ENCODE measurements at places on chromosomes 4 and X.

DNA sequence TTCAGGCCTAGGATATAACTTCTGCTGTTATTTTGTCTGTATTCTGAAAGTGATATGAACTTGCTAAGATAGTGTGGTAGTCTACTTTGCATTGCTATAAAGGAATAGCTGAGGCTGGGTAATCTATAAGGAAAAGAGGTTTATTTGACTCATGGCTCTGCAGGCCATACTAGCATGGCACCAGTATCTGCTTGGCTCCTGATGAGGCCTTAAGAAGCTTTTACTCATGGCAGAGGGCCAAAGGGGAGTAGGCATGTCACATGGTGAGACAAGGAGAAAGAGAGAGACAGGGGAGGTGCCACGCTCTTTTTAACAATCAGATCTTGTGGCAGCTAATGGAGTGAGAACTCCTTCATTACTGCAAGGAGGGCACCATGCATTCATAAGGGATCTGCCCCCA is 247.3 kb downstream of the GPAT3 start:
- DNase-seq, result no peak

DNA sequence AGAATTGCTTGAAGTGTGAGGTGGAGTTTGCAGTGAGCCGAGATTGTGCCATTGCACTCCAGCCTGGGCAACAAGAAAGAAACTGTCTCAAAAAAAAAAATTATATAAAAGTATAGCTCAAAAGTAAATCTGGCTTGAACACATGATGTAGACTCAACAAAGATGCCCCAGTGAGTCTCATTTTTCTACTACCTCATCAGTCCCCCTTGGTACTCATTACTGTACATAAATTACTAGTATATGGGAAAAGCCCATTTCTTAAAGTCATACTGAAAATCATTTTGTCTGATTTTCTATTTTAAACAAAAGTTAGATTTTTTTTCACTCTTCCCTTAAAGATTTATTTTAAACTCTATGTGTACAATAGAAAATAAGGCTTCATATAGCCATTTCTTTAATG is 39.2 kb downstream of the FAM241A start:
- no peak for DNase-seq

DNA sequence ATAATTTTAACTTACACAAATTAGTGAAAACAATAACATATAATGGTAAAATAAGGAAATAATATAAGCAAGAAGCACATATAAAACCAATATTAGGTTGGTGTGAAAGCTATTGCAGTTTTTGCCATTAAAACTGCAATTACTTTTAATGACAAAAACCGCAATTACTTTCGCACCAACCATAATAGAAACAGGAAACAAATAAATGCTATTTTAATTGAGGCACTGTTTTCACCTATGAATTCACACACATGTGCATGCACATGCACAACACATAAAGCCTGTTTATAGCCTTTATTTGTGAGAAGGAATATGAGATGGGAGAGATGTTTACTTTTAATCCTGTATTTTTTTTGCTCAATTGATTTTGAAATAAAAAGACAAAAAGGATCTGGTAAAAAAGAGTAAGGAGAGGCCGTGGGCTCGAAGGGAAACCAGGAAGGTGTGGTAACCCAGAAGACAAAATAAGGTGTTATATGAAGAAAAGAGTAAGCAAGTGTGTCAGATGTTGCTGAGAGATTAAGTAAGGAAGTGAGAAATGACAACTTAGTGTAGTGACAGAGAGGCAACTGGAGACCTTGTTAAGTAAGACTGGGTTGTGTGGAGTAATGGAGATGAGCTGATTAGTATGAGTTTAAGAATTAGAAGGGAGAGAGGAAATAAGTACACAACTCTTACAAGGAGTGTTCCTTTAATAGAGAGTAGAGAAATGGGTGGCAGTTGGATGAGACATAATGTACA is 69.0 kb downstream of the KLHL13 start:
- DNase-seq, result no peak

DNA sequence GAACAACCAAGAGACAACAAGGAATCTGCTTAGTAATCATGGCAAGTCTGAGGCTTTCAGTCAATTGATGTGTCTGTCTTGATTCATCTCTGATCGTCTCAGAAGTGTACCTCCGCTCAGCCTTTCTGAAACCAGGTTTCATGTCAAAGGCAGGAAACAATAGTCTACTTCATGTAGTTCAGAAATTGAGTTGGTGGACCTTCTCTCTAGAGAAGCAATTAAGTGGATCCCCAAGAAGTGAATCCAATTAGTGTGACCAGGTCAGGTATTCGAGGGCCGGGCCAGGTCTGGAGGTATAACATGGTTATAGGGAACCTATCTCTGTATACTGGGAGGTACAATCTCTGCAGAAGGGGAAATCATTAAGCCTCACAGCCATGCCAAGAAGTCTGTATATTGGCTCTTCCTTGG is 32.0 kb downstream of the DAPP1 start:
- no peak for DNase-seq

GRCh38 chr4:186693159-186693815 is 30.4 kb downstream of the FAT1 start:
- DNase-seq, result no peak

DNA sequence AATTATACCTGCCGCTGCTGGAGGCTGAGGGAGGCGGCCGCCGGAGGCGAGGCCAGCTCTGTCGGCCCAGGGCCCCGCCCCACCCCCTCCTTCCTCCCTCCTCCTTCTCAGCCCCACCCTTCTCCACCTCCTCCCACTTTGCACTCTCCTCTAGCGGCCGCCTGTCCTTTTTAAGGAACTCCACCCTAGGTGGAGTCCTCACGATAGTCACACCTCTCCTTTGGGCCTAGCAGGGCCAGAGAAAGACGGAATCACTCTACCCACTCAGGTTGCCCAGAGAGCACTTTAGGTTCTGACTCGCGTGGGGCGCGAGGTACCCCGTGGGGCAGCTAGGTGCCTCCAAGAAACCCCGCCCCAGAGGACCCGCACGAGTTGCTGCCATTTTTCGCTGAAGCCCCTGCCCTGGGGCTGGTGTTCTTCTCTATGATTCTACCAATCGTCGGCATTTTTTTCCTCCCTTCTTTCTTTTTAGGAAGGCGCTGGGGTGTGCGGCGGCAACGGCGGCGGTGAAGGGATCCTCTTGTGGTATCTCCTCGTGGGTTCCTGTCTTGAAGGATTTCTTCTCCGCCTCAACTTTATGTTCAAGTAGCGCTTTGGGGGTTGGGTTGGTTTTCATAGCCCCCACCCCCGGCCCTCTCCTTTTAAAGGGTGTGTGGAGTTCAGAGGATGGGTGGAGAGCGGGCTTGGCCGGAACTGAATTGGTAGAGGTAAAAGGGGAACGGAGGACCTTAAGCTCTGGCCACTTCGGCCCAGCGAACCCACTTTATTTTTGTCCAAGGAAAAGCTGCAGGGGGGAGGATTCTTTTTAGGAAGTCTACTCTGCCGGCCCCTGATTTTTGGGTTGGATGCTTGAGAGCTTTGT is at the start of gene KLF8:
TSS of gene KLF8 (plus strand) at position 136 of the 862 bp plus-strand sequence. CDS start 979 bp downstream, outside the sequence.
- DNase-seq, result no peak

GRCh38 chr4:174437749-174438148 is 84.5 kb downstream of the HPGD start:
- DNase-seq, result no peak

DNA sequence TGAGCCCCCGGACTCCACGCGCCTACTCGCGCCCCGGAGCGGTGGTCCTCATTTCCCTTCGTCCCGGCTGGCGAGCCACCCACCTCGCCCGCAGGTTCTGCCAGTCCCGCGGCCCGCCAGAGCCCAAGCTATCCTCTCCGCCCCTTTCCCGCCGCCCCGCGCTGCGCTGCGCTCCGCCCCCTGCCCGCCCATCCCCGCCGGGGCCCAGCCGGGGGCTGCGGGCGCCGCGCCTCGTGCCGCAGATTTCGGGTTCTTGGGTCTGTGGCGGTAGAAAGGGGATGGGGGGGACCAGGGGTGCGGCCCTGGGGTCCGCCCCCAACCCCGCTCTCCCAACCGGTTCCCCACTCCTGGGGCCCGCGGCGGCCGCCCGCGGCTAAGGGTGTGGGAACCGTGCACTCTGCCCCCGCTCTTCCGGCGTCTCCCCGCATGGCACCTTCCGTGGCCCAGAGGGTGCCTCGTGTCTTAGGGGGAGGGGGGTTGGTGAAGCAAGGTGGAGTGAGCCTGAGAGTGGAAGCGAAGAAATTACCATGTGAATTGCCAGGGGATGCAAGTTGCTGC is 650.8 kb upstream of the DIPK2B start:
- peak; percentile 38 for DNase-seq

DNA sequence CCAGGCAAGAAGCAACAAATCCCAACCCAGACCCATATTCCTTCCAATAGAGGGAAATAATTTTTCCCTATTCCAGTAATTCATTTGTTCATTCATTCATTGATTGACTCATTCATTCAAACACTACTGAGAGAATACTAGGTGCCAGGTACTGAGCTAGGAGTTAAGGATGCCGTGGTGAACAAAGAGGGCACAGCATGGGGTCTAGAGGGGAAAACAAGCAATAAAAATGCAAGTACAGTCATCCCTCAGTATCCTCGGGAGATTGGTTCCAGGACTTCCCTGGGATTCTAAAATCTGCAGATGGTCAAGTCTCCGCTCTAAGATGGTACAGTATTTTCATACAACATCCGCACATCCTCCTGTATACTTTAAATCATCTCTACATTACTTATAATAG is 18.7 kb downstream of the RASGEF1B start:
- DNase-seq, result no peak

- DNase-seq, result no peak
Observed at GRCh38 chrX:95427389-95427788, 1257.3 kb upstream of the DIAPH2 start.

GRCh38 chr4:185128272-185129119 is 14.6 kb upstream of the SLC25A4 start:
- DNase-seq, result no peak

DNA sequence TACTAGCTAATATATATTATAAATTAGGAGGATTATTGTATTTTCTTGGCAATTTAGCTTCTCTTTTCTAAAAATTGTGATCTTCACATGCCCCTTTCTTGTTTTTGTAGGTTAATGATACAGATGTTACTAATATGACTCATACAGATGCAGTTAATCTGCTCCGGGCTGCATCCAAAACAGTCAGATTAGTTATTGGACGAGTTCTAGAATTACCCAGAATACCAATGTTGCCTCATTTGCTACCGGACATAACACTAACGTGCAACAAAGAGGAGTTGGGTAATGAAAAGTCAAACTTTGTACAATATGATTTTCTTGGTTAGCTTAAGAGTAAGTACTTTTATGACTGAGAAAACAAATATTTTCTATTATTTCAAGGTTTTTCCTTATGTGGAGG is 74.1 kb downstream of the SLC10A6 start:
- DNase-seq, result no peak

- DNase-seq, result no peak
Observed at GRCh38 chrX:1592470-1593142, 1.2 kb downstream of the AKAP17A start.

DNA sequence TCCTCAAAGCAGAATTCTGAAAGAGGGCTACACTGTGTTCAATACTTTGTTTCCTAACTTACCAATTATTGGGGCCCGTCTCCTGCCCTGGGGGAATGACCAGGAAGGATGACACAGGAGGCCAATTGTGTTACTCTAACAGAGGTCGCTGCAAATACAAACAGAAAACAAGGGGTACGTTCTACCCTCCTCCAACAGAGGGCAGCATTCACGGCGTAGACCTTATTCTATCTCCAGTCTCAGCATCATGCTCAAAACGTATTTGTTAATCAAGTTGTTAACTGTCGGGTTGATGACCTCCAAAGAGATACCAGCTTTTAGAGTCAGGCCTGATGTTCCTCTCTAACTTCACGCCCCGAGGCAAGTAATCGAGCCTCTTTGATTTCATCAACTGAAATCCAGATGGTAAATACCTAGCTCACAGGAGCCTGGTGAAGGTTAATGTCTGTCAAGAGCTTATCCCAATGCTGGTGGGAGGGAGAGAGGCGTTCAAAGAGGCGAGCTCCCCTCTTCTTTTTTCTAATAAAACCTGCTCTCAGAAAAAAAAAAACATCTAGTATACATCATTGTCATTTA is 181.0 kb upstream of the KCNIP4 start:
- DNase-seq, result no peak

DNA sequence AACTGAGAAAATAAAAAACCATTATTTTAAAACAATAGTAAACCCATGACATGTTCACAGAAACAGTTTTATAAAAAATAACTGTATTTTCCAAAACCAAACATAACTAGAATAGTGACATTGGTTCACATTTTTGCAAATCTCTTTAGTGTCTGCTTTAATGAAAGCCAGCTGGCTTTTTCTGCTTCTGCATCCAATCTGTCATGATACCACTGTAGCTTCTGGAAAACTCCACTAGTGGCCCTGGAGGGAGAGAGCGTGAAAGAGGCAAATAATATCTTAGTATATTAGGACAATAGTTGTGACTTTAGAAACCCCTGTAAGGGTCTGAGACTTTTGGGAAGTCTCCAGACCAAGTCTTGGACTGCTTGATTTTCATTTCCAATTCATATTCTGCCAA is 31.1 kb downstream of the FGFBP1 start:
- DNase-seq, result no peak

DNA sequence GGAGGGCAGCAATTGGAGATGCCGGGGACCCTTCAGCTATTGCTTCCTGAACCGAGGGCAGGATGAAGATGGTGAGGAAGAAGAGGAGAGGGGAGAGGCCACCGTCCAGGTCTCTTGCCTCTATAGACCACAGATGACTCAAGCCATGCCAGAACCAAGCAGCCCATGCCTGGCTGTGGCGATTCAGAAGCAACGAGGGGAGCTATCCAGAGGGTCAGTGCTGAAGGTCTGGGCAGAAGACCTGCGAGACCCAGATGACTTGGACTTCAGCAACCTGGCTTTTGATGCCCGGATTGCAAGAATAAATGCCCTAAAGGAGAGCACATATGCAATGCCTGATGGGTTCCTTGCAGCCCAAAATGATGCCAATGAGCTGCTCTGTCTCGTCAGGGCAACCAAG is 70.2 kb upstream of the PRPS2 start:
- no peak for DNase-seq

DNA sequence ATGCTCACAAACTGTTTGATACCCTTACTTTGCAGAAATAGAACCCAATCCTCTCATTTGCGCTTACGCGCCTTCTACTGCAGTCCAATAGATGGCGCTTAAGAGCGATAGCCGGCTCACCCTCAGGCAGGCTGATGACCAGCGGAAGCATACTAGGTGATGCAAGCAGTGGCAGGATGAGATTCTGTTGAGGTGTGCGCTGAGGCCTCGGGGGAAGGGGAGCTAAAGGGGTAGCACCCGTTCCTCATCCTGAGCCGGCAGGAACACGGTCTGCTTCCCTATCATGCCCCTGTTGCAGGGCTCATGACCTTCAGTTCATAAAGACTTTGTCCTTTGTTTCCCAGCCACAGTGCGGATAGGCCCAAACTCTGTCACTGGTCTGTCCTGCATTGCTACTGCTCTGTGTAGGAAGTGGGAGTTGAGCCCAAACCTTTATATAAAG is 628.9 kb downstream of the TLL1 start:
- DNase-seq, result no peak

GRCh38 chr4:109910256-109910655 is 2.4 kb upstream of the EGF start:
- no peak for DNase-seq

GRCh38 chr4:121472937-121473721 is 92.3 kb upstream of the QRFPR start:
- no peak for DNase-seq

DNA sequence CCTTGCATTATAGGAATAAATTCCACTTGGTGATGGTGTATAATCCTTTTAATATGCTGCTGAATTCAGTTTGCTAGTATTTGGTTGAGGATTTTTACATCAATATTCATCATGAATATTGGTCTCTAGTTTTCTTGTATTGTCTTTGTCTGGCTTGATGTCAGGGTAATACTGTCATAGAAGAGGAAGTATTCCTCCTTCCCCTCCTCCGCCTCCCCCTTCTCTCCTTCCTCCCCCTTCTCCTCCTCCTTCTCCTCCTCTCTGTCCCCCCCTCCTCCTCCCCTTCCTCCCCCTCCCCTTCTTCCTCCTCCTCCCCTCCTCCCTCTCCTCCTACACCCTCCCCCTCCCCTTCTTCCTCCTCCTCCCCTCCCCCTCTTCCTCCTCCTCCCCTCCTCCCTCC is 65.8 kb downstream of the RGS12 start:
- no peak for DNase-seq
